ENCODE measurements at places on chromosomes 6 and 20. TPM values are rescaled to one million over a fixed set of nuclear protein-coding genes. Genes with fewer than 3 reads are reported as not detected.

Gene HSPA12B
- 11.1 TPM for total RNA-seq

Gene LGSN
- 0.62 TPM for total RNA-seq

Gene OR5V1
- total RNA-seq, result not detected

Gene MCM8
- total RNA-seq, result 19.9 TPM

DNA sequence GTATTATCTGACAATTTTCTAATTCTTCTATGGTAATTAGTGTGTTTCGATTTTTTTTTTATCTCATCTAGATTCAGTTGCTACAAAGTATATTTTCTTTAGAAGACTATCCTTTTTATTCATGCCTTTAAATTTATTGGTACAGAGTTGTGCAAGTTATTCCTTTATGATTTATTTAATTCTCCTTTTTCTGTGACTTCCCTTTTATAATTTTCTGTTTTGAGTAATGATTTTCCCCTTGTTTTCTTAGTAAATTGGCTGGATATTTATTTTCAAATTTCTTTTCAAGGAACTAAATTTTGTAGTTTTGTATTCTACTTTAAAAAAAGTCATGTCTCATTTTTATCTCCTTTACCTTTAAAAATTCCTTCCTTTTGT is 2.4 kb upstream of the IL22RA2 start:
- no peak for DNase-seq
